Activated CD4-positive, alpha-beta memory T cell treated with anti-CD3 and anti-CD28 coated beads for 36 hours (primary cell): ENCODE measurements at places on chromosomes 2 and 18.

DNA sequence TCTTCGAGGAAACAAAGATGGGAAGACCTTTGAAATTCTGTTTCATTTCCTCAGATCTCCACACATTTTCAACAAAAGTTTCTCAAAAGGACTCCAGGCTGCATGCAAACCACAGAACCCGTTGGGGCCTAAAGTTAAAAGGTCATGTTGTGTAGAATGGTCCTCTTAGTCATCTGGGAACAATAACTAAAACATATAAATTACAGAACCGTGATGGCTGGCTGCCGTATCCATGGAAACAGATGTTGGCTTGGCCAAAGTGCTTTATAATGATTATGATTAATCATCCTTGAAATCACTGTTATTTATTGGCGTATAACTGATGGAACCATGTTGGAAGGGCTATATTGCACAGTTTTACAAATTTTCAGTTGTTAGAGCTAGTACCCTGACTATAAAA, 182.8 kb upstream of the CRIM1 start:
- no peak for DNase-seq

DNA sequence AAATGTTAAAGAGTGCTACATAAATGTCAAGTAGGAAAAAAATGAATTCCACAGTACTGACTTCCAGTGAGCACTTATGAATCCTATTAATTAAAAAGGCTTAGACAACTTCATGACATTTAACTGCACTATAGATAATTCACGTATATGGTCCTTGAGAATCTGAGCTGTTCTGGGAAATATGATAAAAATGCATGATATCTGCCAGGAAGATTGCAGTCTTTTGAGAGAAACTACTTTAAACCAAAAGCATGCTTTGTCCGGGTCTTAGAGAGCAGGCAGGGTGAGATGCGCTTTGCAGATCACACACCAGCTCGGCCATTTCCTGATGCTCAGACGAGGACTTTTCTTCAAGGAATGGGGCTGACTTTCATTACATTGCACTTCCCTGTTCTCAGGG, 42.6 kb downstream of the CMPK2 start:
- DNase-seq, result no peak

DNA sequence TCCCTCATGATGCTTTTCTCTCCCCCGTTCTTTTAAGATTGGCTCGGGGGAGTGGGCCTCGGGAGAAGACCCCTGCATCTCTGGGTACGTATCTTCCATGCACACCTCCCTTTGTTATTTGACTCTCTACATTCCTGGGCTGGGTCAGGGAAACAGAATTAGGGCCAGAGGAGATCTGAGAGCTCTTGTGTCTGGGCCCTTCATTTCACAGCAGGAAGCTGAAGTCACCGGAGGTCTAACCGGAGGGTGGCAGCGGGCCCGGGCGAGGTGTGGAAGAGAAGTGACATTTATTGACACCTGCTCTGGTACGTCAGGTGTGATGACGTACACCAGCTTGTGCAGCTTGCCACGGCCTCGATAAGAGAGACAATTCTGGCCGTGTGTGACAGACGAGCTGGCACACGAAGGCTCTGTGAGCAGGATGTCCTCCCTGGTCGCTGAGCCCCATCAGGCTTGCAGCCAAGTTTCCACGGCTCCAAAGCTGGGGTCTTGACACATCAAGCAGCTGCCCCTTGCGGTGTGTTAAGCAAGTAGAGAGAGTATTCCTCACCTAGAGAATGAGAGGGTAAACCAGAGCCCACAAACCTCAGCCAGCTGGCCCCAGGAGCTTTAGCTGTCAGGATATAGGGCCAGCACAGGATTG, 30.4 kb downstream of the TOGARAM2 start:
- peak; percentile 82 for DNase-seq

GRCh38 chr2:104849101-104849500, 4.8 kb upstream of the POU3F3 start:
- DNase-seq, result no peak

DNA sequence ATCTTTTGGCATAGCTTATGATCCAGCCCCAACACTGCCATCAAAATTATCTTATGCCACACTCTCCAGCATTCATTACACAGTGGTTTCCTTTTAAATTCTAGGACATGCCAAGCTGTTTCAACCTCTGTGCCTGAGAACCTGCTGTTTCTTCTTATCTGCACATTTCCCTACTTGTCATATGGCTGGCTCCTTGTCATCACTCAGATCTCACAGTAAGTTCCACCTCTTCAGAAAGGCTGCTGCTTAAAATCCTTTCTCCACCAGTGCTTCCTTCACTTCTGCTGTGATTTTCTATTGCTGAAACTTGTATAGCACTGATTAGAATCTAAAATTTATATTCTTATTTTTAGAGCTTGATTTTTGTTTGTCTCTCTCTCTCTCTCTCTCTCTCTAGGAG, 43.4 kb downstream of the MC4R start:
- no peak for DNase-seq

GRCh38 chr2:170932166-170932565, 3.1 kb downstream of the GORASP2 start:
- no peak for DNase-seq
